Pancreas (tissue), 10 donors: ENCODE measurements at places on chromosomes 2 and 18. TPM values are rescaled to one million over a fixed set of nuclear protein-coding genes. Genes with fewer than 3 reads are reported as not detected.

The NMUR1 gene
- total RNA-seq: 1.2 TPM

The ABCG5 gene
- not detected for total RNA-seq

The HOXD11 gene
- total RNA-seq: not detected

DNA sequence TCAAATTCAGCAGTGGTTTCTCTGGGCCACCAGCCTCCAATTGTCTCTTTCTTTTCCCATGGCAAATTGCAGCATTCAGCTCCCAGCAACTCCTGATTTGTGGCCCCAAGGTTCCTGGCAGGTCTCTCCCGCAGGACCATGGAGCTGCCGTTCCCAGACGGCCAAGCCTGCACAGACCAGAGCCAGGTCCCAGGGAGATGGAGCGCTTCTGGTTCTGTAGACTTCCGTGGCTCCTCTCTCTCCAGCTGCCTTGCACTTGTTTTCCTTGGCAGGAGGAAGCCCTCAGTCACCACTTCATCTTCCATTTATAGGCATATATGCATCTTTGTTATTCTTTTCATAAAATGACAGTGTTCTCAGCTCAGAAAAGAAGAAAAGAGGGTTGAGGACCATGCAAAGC is 21.7 kb downstream of the TNP1 start:
- DNase-seq: no peak

GRCh38 chr2:40130251-40130994 is 321.5 kb downstream of the SLC8A1 start:
- DNase-seq: no peak

- no peak for DNase-seq
Observed at GRCh38 chr2:173346035-173346434, 8.6 kb upstream of the CDCA7 start.

GRCh38 chr2:208489687-208490086 is 83.1 kb downstream of the PTH2R start:
- DNase-seq: no peak

- DNase-seq: no peak
Observed at GRCh38 chr2:31088504-31089195, 49.6 kb downstream of the GALNT14 start.

- no peak for DNase-seq
Observed at GRCh38 chr2:50125246-50125645, 906.7 kb downstream of the NRXN1 start.

- DNase-seq: no peak
Observed at GRCh38 chr18:3305354-3305762, 43.4 kb downstream of the MYL12B start.
